Suppressor macrophage treated with lipopolysaccharide for 1 hour (primary cell): ENCODE measurements at places on chromosomes 6 and 20.

DNA sequence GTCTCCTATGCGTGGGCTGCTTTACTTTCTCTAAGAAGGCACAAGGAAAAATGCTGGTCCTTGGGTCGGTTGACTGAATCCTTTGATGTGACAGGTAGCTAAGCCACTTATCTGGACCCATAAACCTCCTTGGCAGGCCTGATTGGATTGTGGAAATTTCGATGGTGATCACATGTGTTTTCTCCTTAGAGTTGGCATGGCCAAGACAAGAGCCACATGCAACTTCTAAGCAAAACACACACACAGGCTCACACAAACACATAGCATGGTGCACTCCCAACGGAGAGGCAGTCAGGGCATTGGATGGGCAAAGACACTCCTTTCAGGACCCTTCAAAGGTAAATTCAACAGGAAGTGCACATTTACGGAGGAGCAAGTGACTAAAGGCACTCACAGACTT, 95.2 kb downstream of the PSMG4 start:
- DNase-seq, result no peak

GRCh38 chr20:10781526-10781925, 107.7 kb upstream of the JAG1 start:
- DNase-seq, result no peak

DNA sequence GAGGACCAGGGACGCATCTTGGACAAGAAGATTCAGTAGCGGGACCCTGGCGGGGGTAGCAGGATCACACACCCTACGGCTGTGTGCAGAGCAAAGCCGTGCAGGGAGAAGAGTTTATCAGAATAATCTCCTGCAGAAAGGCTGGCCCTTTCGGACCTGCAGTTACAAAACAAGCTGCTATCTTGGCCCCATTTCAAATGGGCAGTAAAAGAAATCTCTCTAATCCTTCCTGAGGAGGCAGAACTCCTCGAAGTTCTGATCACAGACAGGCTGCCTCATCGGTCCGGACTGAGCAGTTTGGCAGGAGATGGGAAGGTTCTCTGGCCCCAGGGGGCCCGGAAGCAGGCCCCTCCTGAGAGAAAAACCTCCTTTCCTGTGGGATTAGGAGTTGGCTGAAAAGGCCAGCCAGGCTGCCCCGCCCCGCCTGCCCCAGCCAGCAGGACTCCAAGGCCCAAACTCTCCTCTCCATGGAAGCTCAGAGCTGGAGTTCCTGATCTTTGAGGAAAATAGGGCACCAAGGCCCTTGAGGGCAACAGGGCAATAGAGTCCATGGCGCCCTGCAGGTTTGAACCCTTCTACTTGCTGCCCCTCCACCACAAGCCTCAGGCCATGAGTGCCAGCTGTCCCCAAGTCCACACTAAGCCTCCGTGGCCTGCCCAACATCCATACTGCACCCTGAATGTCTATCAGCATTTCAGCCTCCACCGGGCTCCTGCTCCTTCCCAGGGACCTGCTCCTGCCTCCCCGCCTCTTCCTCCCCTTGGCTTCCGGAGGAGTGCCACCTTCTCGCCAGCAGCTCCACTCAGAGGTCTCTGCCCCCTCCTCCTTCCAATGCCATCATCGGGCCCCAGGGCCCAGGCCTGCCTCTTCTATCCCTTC, 141.3 kb downstream of the PREX1 start:
- DNase-seq, result no peak

GRCh38 chr20:43507150-43508080, at the start of gene L3MBTL1:
Gene L3MBTL1 (plus strand): TSS chr20:43507697. CDS start chr20:43513504, 5,807 bp downstream.
- DNase-seq, result peak; percentile 49

DNA sequence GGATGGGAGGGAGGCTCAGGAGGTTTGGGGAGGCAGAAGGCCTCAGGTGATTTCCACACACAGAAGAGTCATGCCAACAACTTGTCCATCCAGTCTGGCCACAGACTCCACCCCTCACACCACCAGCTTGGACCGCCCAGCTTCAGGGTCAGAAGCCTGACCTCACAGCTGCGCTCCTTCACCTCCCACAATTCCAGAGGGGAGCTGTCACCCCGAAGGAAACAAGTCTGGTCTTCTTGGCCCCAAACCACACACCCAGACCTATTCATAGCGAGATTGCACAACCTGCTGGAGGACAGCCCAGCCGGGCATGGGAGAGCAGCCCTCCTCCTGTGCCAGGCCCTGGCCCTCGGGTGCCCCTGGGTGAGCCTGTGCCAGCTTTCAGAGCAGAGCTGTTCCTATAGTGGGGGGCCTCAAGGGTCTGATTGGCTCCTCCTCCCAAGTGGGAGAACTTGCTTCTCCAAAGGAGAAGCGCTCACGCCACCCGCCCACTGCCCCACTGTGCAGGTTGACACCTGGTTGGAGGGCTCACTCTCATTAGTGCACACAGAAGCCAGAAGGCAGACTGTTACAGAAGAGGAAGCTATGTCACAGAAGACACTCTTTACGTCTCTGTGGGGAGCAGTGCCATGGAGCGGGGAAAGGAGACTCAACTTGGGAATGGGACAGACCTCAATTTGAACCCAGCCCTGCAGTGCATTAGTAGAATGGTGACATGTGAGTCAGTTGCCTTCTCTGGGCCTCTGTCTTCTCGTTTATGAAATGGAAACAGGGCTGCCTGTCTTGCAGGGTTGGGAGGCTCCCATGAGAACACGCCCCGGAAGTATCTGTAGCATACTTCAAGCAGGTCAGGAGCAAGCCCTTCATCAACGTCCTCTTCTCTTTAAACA, 128.8 kb downstream of the FOXO3 start:
- DNase-seq, result peak; percentile 65

- no peak for DNase-seq
Measured at GRCh38 chr6:33989016-33989854, 156.7 kb downstream of the GRM4 start.

DNA sequence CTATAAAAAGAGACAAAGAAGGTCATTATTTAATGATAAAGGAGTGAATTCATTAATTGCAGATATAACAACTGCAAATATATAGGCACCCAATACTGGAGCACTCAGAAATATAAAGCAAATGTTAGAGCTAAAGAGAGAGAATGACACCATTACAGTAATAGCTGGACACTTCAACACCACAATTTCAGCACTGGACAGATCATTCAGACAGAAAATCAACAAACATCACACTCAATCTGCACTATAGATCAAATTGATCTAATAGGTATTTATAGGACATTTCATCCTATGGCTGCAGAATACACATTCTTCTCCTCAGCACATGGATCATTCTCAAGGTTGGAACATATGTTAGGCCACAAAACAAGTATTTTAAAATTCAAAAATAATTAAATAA, 72.7 kb downstream of the MAP7 start:
- DNase-seq, result no peak

- DNase-seq, result no peak
Measured at GRCh38 chr6:124066269-124066668, 262.6 kb downstream of the NKAIN2 start.
